ENCODE measurements at places on chromosomes 11 and 22.

DNA sequence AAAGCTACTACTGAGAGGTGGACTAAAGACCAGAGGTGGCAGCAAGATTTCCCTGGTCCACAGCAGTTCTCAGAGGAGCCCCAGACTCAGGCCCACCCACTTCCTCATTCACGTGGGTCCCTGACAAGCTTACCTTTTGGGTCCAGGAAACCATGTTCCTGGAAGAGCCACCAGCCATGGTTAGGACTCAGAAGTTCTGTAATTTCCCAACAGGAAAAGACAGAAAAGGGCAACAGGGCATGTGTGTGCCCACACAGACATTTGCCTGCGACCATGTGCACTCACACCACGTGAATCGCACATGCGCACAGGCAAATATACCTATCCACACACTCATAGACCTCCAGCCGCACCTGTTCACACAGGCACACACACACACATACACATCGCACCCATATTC, 42.9 kb downstream of the LRRC32 start:
- no peak for DNase-seq

GRCh38 chr11:56910785-56911184, 77.9 kb upstream of the OR5AK2 start:
- DNase-seq = no peak

GRCh38 chr11:120546312-120547205, 35.0 kb downstream of the GRIK4 start:
- DNase-seq = peak; percentile 81

GRCh38 chr11:95232666-95233065, 1.7 kb upstream of the SESN3 start:
- no peak for DNase-seq

DNA sequence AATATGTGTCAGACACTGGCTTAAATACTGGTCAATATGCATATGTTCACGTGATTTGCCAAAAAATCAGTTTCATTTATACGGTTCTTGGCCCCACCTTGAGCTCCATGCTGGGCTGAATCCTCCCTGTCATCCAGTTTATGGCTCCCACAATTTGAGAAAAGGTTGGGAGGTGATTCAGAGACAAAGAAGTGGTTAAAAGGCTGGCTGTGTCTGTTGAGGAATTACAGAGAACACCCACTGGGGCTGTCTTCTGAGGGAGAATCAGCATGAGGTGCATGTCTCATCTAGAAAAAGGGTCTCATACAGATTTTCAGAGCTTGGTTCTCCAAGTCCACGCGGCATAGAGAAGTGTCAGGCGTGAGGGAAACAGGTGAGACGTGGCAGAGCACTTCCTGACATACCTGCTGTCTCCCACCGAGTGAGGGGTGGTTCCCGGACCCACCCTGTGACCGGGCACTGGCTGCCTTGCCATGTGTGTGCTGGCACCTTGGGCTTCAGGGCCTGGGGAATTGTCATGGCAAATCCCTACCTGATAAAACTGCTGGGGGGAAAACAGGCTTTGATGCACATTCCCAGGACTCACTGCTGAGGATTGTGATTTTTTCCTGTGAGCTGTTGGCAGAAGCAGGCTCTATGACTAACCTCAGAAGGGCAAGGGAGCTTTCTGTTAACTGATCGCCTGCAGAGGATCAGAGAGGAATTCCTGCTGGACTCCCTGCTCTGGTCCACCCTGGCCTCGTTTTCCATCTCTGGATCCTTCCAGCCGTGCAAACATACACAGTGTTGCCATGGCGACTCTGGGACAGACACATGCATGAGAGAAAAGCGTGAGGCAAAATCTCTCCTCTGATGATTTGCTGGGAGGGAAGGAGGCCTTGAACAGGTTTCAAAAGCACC, 223.6 kb downstream of the ADAMTS15 start:
- peak; percentile 91 for DNase-seq

GRCh38 chr11:79160791-79161403, 279.9 kb downstream of the TENM4 start:
- DNase-seq = no peak

- no peak for DNase-seq
Measured at GRCh38 chr11:128725630-128726319, 31.9 kb downstream of the FLI1 start.

DNA sequence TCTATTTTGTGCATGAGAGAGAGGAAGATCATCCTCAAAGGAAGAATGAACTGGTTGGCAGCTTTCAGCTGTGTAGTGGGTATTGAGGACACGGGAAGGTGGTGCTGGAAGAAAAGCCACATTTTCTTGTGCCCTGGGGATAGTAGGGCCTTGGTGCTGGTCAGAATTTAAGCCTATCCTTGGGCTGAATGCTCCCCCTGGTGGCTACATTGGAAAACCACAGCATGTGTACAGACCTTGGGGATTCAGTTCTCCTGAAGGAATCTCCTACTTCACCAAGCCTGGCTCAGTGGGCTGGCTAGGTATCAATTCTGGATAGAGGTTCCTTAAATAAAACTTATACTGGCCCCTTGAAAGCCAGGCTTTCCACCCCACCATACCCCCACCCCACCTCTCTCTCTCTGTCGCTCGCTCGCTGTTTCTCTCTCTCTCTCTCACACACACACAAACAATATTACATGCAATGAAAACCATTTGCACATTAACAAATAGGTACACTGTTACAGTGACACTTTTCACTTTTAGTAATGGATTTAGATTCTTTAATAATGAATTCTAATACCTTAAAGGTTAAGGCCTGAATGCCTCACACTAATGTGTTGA, 2.8 kb upstream of the OR51M1 start:
- no peak for DNase-seq

- DNase-seq = no peak
Measured at GRCh38 chr11:114625294-114625693, 29.7 kb upstream of the NXPE4 start.

- no peak for DNase-seq
Measured at GRCh38 chr22:45273452-45274075, 11.2 kb upstream of the UPK3A start.

GRCh38 chr11:14418801-14419417, 59.9 kb upstream of the RRAS2 start:
- DNase-seq = no peak

DNA sequence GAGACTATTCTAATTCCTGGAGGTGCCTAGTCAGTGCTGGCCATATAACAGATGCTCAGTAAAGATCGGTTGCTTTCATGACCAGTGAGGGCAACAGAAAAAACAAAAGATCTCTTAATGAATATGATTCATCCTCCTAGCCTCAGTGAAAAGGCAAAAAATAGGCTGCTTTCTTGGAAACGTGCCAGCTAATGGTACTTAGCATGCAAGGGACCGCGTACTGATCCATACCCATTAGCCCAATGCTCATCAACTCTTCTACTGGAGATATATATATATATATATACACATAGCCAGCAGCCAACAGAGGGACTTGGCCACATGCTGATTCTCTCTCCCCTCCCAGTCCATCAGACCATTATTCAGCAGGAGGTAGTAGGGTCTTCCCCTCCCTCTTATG, 320.4 kb downstream of the KIRREL3 start:
- no peak for DNase-seq

- no peak for DNase-seq
Measured at GRCh38 chr22:45454275-45454674, 40.8 kb downstream of the RIBC2 start.

DNA sequence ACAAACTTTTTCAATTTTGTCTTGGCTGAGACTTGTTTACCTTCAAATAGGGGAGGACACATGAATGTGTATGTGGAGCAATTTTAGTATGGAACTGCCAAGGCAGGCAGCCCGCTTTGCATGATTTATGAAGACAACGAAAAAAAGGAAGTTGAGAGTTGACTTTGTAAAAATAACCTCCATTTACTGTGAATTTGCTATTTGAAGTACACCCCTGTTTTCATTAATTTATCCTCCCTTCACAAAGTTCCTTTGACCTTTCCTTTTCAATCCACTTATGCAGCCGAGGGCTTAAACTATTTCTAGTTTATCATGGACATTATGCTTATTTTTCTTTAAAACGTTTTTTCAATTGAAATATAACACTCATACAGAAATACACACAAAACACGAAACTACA, 369.6 kb upstream of the CADM1 start:
- DNase-seq = no peak

- no peak for DNase-seq
Measured at GRCh38 chr11:27916541-27917100, 191.3 kb downstream of the KIF18A start.

DNA sequence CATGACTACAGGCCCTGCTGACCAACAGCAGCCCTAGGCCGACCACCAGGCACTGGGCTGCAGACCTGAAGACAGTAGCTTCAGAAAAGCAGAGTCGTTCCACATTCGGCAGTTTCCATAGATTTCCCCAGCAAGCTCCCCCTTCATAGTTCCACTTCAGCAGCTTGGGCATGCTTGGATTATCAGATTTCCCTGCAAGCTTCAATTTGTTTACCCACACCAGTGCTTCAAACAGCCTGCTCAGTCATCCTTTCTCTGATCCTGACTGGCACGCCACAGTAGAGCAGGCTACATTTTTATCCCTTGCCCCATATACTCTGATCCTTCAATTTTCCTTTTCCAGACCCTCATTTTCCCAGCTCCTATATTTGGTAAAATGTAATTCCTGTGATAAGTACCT, 51.1 kb upstream of the CFAP300 start:
- no peak for DNase-seq

DNA sequence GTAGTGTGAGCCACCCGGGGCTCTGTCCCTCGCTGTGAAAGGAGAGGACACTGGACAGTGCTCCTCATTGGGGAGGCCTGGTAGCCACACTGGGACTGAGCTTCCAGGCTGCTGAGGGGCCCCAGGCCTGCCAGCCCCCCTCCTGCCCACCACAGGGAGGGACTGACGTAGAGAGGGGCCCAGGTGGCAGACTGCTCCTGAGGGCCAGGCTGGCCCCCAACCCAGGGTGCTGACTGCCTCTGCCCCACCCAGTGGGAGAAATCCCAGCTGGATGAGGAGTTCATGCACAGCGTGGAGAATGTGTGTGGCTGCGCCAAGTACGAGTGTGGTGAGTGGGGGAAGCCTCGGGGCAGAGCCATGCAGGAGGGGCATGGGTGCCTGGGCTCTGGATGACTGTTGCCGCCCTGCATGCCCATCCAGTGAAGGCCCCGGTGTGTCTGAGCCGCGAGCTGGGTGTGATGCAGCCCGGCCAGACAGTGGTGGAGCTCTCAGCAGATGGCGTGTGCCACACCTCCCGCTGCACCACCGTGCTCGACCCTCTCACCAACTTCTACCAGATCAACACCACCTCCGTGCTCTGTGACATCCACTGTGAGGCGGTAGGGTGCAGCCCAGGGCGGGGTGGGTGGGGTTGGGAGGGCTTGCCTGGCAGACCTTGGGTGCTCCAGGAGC, 78.7 kb upstream of the MYOD1 start:
- no peak for DNase-seq

DNA sequence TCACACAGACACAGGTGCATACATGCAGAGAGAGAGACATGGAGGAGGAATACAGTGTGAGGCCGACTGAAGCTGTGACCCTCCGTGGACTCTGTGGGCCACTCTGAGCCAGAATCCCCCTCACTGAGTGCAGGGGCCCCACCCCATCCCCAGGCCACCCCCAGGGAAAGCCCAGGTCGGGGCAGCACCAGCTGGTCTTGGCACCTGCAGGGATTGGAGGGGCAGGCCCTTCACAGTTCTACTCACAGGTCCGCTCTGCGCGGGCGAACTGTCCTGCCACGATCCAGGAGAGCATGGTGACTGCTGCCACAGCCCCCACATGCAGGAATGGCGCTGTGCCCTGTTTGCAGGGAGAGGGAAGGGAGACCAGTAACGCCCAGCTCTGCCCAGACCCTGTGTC, 16.3 kb upstream of the KLHL35 start:
- DNase-seq = no peak

GRCh38 chr11:70849031-70849430, 403.3 kb downstream of the SHANK2 start:
- DNase-seq = no peak

DNA sequence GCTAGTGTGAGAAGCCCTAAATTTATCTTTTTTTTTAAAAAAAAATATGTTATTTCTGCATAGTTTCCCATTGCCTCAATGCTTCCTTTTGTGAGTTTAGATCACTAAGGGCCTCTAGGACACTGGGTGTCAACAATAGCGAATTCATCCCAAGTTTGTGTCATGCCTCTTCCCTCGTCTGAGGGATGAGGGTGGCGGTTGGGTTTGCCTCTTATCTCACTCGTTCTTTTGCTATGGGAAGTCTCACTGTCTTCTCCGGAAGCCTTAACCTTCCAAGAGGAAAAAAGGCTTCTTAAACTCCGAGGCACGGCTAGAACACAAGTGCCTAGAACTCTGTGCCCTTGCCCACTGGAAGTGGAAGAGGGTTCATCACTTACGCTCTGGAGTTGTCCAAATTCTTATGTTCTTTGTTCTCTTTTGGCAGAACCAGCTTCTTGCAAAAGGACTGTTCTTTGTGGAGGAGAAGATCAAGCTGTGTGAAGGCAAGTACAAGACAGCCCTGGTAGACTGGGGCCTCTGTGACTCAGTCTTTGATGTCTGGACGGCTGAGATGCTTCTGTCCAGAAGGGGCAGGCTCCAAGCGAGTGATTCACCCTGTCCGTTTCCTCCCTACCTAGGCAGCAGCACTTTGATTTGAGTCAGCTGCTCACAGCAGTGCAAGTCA, 78.5 kb downstream of the TRAF6 start:
- no peak for DNase-seq

DNA sequence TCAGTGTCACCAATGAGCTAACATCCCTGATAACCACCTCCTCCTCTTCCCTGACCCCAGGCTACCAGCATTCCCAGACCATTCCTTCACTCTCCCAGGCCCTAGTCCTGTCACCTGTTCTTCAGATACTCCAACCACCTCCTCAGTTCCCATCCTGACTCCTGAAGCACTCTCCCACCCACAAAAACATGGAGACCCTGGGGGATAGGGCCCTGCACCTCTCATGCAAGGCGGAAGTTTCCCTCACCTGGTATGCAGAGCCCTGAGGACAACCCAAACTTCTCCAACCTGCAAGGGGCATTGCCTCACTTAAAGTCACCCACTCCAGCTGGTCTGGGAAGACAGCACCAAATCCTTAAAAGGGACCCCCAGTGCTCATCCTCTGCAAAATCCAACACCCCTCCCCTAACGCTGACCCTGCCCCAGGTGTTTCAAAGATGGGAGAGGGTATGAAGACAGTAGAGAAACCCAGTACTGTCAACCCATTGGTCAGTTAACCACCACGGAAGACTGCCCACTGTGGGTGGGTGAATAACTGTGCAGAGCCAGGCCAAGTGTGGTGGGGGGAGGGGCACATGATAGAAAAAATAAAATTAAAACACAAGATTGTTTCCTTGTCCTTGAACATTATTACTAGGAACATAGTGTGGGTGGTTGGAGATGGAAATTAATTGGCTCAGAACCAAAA, 1.4 kb downstream of the TNKS1BP1 start:
- peak; percentile 61 for DNase-seq

DNA sequence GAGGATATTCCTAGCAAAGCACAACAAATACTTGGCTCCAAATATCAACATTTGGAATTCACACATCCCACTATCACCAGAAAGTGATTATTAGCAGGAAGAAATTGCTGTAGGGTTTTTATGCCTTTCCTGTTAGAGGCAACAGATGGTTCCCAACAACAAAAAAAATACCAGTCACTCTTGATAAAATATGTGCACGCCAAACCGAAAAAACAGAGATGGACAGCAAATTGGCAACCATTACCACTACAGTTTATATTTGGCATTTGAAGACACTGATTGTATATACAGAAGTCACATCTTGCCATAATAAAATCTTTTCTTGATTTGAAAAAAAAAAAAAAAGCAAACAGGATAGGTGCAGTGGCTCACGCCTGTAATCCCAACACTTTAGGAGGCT, 78.2 kb downstream of the TMPRSS5 start:
- no peak for DNase-seq

GRCh38 chr11:132848336-132848735, 684.0 kb downstream of the OPCML start:
- no peak for DNase-seq
